ENCODE measurements at places on chromosomes 6 and 20. TPM values are rescaled to one million over a fixed set of nuclear protein-coding genes. Genes with fewer than 3 reads are reported as not detected.

DPPA5 gene
- total RNA-seq = not detected

TRIM38 gene
- 8.9 TPM for total RNA-seq

ISM1 gene
- 0.09 TPM for total RNA-seq

HCK gene
- total RNA-seq = not detected

ZBTB46 gene
- total RNA-seq = 41.2 TPM

PPP1R3G gene
- 0.74 TPM for total RNA-seq

Data from dermis blood vessel endothelial cell (primary cell).